ENCODE measurements at places on chromosomes 12 and 14.

- no peak for DNase-seq
These were observed 104.4 kb downstream of the DAD1 start for GRCh38 chr14:22484632-22485031.

DNA sequence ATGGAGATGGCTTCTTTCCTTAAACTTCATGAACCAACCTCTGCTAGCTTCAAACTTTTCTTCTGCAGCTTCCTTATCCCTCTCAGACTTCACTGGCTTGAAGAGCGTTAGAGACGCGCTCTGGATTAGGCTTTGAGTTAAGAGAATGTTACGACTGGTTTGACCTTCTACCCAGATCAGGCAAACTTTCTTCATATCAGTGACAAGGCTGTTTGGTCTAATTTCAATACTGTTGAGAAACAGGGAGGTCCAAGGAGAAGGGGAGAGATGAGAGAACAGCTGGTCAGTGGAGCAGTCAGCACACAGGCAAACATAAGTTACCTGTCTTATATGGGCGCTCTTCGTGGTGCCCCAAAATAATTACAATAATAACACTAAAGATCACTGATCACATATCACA lies 14.9 kb downstream of the SCAF11 start:
- DNase-seq = no peak

DNA sequence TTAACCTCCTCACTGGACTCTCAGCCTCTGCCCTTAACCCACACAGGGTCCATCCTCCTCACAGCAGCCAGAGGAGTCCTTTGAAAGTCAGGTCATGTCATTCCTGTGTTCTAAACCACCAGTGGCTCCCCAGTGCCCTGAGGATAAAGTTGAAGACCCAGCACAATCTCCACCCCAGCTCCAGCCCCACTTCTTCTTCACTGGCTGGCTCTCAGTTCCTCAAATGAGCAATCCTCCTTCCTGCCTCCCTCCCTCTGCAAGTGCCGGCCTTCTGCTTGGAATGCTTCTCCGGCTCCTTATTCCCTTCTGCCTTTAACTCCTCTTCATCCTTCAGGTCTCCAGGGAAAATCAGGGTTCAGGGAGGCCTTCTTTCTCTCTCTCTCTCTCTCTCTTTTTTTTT lies 32.0 kb upstream of the SPPL3 start:
- no peak for DNase-seq

DNA sequence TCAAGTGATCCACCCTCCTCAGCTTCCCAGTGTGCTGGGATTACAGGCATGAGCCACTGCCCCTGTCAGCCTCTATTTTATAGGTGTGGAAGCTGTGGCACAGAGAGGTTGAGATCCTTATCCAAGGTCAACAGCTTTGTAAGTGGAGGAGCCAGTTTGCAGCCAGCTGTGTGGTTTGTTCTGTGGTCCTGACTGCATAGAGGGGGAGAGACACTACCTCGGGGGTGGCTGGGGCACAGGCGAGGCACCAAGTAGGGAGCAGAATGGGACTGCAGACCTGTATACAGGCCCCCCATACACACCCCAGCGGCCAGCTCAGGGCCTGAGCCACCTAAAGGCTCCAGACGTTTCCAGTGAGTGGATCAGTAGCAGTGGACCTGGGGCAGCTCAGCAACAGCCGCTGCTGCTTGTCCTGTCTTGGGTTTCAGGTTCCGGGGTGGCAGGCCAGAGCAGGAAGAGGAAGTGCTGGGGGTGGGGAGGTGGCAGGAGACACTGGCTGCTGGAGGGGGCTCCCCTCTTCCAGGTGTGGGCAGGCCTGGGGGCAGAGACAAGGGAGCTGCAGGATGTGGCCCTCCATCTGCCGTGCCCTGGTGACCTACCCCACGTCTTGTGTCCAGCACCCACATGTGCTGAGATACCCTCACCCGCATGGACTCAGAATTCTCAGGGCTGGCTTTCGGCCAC lies 11.0 kb downstream of the ORAI1 start:
- no peak for DNase-seq

- DNase-seq = no peak
These were observed 25.8 kb downstream of the CDC42BPB start for GRCh38 chr14:103031566-103031911.

- peak; percentile 77 for DNase-seq
These were observed 31.2 kb upstream of the USP44 start for GRCh38 chr12:95582230-95583058.

DNA sequence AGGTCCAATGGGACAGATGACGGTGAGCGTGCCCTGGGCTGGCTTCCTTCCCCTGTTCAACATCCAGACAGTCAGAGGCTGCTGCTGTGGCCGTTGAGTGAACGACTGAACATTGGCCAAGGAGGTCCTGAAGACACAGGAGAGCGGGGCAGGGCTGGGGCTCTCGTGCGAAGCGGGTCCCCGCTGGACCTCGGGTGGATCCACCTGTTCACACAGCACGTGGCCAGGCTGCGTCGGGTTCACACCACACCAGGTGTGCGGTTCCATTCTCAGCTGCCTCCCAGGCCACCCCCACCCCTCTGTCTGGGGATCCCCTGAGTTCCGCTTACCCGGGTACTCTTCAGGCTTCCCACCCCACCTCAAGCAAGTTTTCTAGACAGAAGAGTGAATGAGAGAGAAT lies 199.1 kb upstream of the PRMT8 start:
- DNase-seq = no peak

- no peak for DNase-seq
These were observed 98.9 kb downstream of the CHST11 start for GRCh38 chr12:104555648-104556047.

GRCh38 chr14:30620178-30620577 lies 1.9 kb upstream of the SCFD1 start:
- DNase-seq = peak; percentile 73

DNA sequence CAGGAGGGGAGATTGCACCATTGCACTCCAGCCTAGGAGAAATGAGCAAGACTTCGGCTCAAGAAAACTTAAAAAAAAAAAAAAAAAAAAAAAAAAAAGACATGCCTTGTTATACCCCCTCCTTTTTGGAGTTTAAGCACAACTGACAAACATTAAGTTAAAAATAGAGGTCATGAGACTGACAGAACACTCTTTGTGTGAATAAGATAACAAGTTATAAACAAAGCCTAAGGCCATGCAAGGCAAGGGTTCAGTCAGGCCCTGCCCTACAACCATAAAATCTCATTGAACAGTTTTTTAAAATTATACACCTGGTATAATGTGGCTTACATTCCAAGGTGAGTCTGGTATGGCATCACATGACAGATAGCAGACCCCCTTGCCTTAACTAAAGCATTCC lies 39.3 kb downstream of the TSPAN19 start:
- DNase-seq = no peak

DNA sequence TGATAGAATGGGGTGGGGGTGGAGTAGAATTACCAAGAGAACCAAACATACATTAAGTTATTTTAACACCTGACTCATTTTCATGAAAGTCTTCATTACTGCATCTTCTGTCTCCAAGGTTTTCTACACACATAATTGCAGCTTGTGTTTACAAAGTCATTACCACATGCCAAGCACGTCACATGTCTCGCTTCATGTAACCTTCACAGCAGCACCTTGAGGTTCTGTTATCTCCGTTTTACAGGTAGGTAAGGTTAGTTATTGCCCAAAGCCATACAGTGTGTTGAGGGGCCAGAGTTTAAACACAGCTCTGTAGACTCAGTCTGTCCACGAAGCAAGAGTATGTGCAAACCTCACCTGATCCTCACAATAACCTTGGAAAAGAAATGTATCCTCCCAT lies 64.3 kb upstream of the RBM19 start:
- DNase-seq = no peak

- no peak for DNase-seq
These were observed 59.9 kb downstream of the PKP2 start for GRCh38 chr12:32836710-32837109.

DNA sequence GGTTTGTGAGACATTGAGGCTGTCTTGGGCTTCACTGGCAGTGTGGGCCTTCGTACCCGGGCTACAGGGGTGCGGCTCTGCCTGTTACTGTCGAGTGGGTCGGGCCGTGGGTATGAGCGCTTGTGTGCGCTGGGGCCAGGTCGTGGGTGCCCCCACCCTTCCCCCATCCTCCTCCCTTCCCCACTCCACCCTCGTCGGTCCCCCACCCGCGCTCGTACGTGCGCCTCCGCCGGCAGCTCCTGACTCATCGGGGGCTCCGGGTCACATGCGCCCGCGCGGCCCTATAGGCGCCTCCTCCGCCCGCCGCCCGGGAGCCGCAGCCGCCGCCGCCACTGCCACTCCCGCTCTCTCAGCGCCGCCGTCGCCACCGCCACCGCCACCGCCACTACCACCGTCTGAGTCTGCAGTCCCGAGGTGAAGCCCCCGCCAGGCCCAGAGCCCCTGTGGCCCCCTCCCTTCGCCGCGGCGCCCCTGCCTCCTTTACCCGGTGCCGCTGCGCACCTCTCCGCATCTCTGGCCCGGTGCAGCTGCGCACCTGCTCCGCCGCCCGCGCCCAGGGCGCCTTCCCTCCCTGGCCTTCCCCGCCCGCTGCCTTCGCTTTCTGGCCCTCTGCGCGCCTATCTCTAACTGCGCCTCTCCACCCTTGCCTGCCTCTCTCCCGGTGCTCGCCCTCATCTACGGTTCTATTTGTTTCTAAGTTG lies at the start of gene ENO2:
Gene ENO2 (plus strand): TSS at position 335 of the 701 bp plus-strand sequence. CDS start 1,253 bp downstream, outside the sequence.
- peak; percentile 63 for DNase-seq

- no peak for DNase-seq
These were observed 77.0 kb downstream of the POLR3B start for GRCh38 chr12:106434526-106434925.

GRCh38 chr12:55499810-55500252 lies 7.7 kb downstream of the OR6C68 start:
- DNase-seq = no peak

GRCh38 chr12:88623777-88624548 lies 43.7 kb upstream of the KITLG start:
- DNase-seq = no peak

GRCh38 chr12:58206876-58207275 lies 265.5 kb downstream of the ATP23 start:
- no peak for DNase-seq

- no peak for DNase-seq
These were observed 86.7 kb upstream of the FZD10 start for GRCh38 chr12:130075497-130076076.

DNA sequence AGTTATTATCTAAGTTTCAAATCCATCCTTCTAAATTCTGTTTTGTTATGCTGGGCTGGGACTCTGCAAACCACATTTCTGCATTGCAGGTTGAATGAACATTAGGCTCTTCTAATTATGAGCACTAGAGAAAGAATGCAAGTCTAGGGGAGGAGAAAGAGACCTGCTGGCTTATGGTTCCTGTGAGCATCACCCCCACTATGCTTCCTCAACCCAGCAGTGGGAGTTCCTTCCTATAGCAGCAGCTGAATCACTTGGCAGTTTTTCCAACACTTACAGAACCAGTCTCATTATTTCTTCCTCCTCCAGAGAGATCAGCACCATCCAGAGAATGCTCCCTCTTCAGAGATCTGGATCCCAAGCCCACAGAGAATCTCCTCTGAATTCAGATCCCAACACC lies 297.7 kb upstream of the CLEC14A start:
- peak; percentile 89 for DNase-seq

DNA sequence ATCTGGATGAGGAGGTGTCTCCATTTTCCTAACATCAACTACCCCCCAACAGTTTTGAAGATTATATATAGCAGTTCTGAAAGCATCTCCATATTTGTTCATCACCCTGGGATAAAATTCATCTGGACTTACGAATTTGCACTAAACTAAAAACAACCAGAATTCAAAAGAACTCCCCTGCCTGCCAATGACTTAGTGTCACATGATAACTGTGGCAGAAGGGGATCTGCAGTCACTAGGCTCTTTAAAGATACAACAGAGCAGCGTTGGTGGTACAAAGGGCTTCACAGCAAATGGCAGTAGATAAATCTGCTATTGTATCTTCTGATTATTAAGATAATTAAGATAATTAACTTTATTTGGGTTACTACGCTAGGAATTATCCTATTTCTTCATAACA lies 30.1 kb downstream of the GPR135 start:
- DNase-seq = no peak

DNA sequence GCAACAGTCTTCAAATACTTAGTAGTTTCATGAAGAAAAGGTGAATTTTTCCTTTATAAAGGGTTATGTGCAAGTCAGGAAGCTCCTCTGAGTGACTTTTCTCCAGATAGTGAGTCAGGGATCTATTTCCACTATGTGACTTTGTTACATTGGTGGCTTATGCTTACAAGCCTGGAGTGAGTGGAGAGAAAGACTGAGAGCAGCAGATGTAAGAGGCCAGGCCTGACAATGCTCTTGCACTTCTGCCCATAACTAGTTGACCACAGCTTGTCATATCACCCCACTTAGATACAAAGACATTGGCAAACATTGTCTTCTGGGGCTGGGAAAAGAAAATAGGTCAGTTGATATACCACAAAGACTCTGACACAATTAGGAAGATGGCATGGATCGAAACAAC lies 236.5 kb downstream of the PDZRN4 start:
- DNase-seq = no peak

All from IMR-90 (cell line).